Panc1 (cell line): ENCODE measurements at places on chromosomes 4 and X. TPM values are rescaled to one million over a fixed set of nuclear protein-coding genes. Genes with fewer than 3 reads are reported as not detected.

- no peak overlapping the region for H3K4me3 ChIP-seq
- no peak overlapping the region for H3K27ac ChIP-seq
- DNase-seq, result no peak
- no peaks in the 10 kb centered on the region for H3K4me1 ChIP-seq
- H3K27me3 ChIP-seq, result no peaks in the 10 kb centered on the region
- no peaks in the 10 kb centered on the region for H3K36me3 ChIP-seq
Measured at GRCh38 chr4:165851256-165851655, 21.8 kb upstream of the TLL1 start.

- no peaks in the 10 kb centered on the region for H3K27me3 ChIP-seq
- DNase-seq, result no peak
- H3K4me3 ChIP-seq, result no peak overlapping the region
- H3K4me1 ChIP-seq, result no peaks in the 10 kb centered on the region
- H3K36me3 ChIP-seq, result no peaks in the 10 kb centered on the region
Measured at GRCh38 chr4:168291242-168291641, 27.3 kb downstream of the DDX60 start.

DNA sequence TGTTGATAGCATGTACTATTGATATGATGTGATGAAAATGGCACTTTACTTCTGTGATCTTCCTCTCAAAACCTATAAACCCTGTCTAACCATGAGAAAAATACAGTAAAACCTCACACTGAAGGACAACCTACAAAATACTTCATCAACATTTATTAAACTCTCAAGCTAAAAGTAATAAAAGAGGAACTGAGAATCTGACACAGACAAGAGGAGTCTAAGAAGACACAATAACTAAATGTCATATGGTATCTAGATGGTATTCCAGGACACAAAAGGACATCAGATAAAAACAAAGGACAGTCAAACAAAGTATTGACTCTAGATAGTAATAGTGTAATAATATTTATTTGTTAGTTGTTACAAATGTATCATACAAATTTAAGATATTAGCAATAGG, 655.3 kb downstream of the SH3BGRL start:
- H3K27me3 ChIP-seq, result no peaks in the 10 kb centered on the region
- H3K4me3 ChIP-seq, result no peak overlapping the region
- no peak for DNase-seq
- H3K36me3 ChIP-seq, result no peaks in the 10 kb centered on the region
- no peaks in the 10 kb centered on the region for H3K4me1 ChIP-seq
- no peak overlapping the region for H3K27ac ChIP-seq

Gene F8A3
- total RNA-seq, result 0.54 TPM

Gene AFM
- not detected for total RNA-seq

Gene TGIF2LX
- not detected for total RNA-seq

DNA sequence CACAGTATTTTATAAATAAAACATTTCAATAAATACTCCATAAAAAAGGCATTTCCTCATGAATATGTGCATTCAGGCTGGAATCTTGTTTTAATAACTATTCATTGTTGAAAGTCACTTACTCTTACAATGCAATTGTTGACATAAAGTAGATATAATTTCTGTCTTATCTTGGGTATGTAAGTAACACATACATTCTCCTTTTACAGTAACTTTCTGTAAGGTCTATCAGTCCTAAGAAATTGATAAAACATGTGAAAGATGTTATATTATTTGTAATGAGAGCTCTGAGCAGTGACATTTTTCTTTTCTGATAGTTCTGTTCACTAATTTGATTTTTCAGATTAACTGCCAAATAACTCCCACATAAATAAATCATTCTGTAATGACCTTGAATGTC, 1249.2 kb downstream of the STIM2 start:
- no peak overlapping the region for H3K27ac ChIP-seq
- H3K27me3 ChIP-seq, result no peaks in the 10 kb centered on the region
- DNase-seq, result no peak
- no peak overlapping the region for H3K4me3 ChIP-seq

- no peak for DNase-seq
- H3K4me1 ChIP-seq, result no peaks in the 10 kb centered on the region; the same call in 1 of the 2 replicates
- no peak overlapping the region for H3K4me3 ChIP-seq
- H3K36me3 ChIP-seq, result no peaks in the 10 kb centered on the region
Measured at GRCh38 chr4:8235686-8236085, 33.9 kb upstream of the HTRA3 start.

- no peak overlapping the region for H3K27ac ChIP-seq
- DNase-seq, result no peak
- H3K4me3 ChIP-seq, result no peak overlapping the region
- no peaks in the 10 kb centered on the region for H3K27me3 ChIP-seq
- H3K4me1 ChIP-seq, result no peaks in the 10 kb centered on the region
Measured at GRCh38 chr4:26297219-26297618, 23.6 kb upstream of the RBPJ start.

DNA sequence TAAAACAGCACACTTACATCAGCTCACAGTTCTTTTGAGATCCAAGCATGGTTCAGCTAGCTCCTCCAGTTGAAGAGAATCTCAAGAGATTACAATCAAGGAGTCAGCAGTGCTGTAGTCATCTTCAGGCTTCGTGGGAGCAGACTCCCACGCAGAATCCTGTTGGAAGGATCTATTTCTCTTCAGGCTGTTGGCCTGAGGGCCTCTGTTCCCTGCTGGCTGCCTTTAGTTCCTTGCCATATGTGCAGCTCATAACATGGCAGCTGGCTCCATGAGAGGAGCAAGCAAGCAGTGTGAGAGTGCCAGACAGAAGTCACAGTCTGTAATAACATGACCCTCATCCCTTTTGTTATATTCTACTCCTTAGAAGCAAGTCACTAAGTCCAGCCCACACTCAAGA, 168.6 kb downstream of the COX18 start:
- no peak overlapping the region for H3K27ac ChIP-seq
- no peaks in the 10 kb centered on the region for H3K4me1 ChIP-seq
- no peak for DNase-seq
- H3K4me3 ChIP-seq, result no peak overlapping the region

Gene TAF7L
- total RNA-seq, result 0.18 TPM

DNA sequence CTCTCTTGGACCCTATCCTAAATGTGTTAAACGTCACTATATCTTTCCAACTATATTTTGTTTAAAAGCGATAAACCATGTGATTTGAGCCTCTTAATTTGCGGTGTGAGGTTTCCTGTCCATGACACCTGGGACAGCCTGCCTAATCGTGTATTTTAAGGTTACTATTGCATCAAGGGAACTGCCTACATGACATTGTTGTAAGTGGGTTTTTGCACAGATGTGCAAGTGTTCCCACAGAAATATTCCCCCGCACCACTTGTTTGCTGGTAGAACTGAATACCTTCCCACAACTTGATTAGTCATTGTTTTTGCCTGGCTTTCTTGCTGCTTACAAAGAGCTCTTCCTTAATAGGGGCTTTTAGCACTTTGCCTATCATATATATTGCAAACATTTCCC, 5.1 kb upstream of the FAM184B start:
- no peaks in the 10 kb centered on the region for H3K36me3 ChIP-seq
- no peaks in the 10 kb centered on the region for H3K4me1 ChIP-seq
- no peak overlapping the region for H3K4me3 ChIP-seq

DNA sequence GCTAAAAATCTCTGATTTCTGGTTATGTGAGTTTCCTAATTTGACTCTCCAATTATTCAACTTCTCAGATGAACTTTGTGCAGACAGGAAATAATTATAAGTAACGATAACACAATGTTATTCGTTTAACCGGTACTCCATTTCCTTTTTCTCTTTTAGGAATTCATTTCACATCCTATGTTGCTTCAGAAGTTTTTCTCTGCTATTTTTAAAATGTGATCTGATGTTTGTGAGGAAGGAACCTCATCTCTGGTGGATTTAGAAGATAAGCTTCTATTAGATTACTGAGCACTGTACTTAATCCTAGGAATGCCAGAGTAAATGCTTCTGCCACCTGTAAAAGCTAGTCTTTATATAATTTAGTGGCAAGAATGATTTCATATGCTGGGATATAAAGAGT, 116.0 kb upstream of the ETNPPL start:
- no peaks in the 10 kb centered on the region for H3K27me3 ChIP-seq
- H3K27ac ChIP-seq, result no peak overlapping the region
- no peaks in the 10 kb centered on the region for H3K4me1 ChIP-seq
- DNase-seq, result no peak
- H3K4me3 ChIP-seq, result no peak overlapping the region
- no peaks in the 10 kb centered on the region for H3K36me3 ChIP-seq

DNA sequence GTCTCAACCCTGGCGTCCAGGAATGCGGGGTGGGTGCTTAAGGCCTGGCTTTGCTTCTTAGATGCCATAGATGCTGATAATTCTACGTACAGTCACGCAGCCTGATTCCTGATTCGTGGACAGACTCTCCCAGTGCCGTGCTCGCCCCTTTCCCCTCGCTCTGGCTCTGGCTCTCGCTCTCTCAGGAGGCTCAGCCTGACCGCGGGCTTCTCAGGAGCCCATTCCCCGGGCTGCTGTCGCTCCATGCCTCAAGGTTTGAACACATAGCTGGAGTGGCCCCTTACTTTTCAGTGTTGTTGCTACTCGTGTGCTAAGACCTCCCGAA, 59.2 kb upstream of the ZC4H2 start:
- peaks cover 4% of the 10 kb centered on the region; the same call in 1 of the 2 replicates for H3K4me1 ChIP-seq
- H3K4me3 ChIP-seq, result peak overlapping the region; percentile 87
- peak overlapping the region; percentile 83 for H3K27ac ChIP-seq
- H3K36me3 ChIP-seq, result no peaks in the 10 kb centered on the region

DNA sequence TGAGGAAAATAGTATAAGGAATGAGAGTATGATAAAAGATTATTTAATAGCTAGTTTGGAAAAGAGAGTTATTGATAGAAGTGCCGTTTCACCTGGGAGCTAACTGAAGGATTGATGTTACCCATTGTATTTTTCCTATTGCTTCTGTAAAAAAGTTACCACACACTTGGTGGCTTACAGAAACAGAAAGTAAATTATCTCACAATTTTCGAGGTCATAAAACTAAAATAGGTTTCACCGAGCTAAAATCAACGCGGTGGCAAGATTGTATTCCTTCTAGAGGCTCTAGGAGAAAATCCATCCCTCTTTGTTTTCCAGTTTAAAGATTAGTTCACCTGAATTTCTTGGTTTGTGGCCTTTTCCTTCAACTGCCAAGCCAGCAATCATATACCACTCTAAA, 11.1 kb upstream of the TRAM1L1 start:
- no peak for DNase-seq
- H3K4me3 ChIP-seq, result no peak overlapping the region
- H3K27me3 ChIP-seq, result no peaks in the 10 kb centered on the region

DNA sequence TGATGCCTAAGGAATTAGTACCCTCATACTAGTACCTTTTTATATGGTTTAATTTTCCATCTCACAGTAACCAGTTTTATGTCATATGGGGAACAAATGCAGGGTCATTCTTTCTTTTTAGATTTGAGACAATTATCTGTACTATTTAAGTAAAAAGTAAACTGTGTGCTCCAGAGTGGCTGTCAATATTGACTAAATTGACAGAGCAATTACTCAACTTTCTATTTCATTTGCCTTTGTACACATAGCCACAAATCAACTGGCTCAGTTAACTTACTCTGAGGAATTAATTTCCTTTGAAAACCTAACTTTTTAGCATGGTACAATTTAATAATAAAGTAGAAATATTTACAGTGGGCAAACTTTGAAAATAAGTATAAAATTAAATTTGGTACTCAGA, 28.5 kb upstream of the TEX13C start:
- H3K27ac ChIP-seq, result no peak overlapping the region
- no peaks in the 10 kb centered on the region for H3K36me3 ChIP-seq
- H3K4me3 ChIP-seq, result no peak overlapping the region
- H3K27me3 ChIP-seq, result no peaks in the 10 kb centered on the region

DNA sequence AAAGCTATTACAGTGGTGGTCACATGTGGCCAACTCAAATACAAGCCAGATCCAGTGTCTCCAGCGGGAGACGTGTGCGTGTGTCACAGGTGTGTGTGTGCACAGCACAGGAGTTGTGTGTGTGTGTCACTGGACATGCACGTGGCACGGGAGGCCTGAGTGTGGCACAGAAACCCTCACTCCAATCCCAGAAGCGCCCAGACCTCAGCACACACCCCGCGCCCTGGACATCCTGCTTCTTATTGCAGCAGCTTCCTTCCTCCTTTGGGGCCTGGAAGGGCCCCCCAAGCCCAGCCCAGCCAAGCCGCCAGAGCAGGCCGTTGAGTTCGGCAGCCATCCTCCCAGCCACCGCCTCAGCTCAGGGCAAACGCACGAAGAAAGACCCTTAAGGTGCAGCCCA, 37.9 kb downstream of the ACOX3 start:
- DNase-seq, result no peak
- no peak overlapping the region for H3K4me3 ChIP-seq
- no peaks in the 10 kb centered on the region for H3K4me1 ChIP-seq
- H3K27ac ChIP-seq, result no peak overlapping the region
- H3K27me3 ChIP-seq, result no peaks in the 10 kb centered on the region

- H3K27ac ChIP-seq, result no peak overlapping the region
- no peak for DNase-seq
- no peaks in the 10 kb centered on the region for H3K4me1 ChIP-seq
Measured at GRCh38 chr4:104302731-104303130, 192.0 kb downstream of the CXXC4 start.

- DNase-seq, result no peak
- no peak overlapping the region for H3K27ac ChIP-seq
- H3K4me1 ChIP-seq, result no peaks in the 10 kb centered on the region
- no peaks in the 10 kb centered on the region for H3K27me3 ChIP-seq
- no peak overlapping the region for H3K4me3 ChIP-seq
Measured at GRCh38 chr4:10066206-10066605, 44.9 kb upstream of the SLC2A9 start.

- no peak for DNase-seq
- H3K27ac ChIP-seq, result no peak overlapping the region
- no peaks in the 10 kb centered on the region for H3K27me3 ChIP-seq
- no peak overlapping the region for H3K4me3 ChIP-seq
- no peaks in the 10 kb centered on the region for H3K4me1 ChIP-seq
Measured at GRCh38 chr4:48047896-48048295, 31.3 kb downstream of the NIPAL1 start.

Gene GNRHR
- total RNA-seq, result not detected

GRCh38 chrX:24426921-24427746, 38.0 kb upstream of the PDK3 start:
- H3K27ac ChIP-seq, result no peak overlapping the region
- no peaks in the 10 kb centered on the region for H3K4me1 ChIP-seq
- H3K4me3 ChIP-seq, result no peak overlapping the region
- H3K36me3 ChIP-seq, result no peaks in the 10 kb centered on the region

Gene GSPT2
- total RNA-seq, result 15.7 TPM

Gene SULT1E1
- not detected for total RNA-seq

- no peak for DNase-seq
- H3K27ac ChIP-seq, result no peak overlapping the region
- H3K27me3 ChIP-seq, result no peaks in the 10 kb centered on the region
- H3K4me3 ChIP-seq, result no peak overlapping the region
- H3K4me1 ChIP-seq, result no peaks in the 10 kb centered on the region
Measured at GRCh38 chrX:102832661-102833060, 104.4 kb upstream of the RAB40AL start.

DNA sequence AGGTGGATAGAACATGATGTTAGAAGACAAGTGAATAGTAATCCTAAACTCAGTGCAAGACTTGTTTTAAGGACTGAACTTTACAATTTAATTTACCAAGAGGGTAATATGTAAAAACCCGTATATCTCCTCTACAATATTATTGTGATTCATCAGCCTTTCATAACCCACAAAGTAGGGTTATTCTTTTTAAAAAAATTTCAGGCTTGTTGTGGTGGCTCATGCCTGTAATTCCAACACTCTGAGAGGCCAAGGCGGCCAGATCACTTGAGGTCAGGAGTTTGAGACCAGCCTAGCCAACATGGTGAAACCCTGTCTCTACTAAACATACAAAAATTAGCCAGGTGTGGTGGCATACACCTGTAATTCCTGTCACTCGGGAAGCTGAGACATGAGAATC, 7.2 kb downstream of the IBSP start:
- H3K4me3 ChIP-seq, result no peak overlapping the region
- no peaks in the 10 kb centered on the region for H3K4me1 ChIP-seq
- no peaks in the 10 kb centered on the region for H3K36me3 ChIP-seq
- DNase-seq, result no peak
